ENCODE measurements at places on chromosomes 13 and 19.

DNA sequence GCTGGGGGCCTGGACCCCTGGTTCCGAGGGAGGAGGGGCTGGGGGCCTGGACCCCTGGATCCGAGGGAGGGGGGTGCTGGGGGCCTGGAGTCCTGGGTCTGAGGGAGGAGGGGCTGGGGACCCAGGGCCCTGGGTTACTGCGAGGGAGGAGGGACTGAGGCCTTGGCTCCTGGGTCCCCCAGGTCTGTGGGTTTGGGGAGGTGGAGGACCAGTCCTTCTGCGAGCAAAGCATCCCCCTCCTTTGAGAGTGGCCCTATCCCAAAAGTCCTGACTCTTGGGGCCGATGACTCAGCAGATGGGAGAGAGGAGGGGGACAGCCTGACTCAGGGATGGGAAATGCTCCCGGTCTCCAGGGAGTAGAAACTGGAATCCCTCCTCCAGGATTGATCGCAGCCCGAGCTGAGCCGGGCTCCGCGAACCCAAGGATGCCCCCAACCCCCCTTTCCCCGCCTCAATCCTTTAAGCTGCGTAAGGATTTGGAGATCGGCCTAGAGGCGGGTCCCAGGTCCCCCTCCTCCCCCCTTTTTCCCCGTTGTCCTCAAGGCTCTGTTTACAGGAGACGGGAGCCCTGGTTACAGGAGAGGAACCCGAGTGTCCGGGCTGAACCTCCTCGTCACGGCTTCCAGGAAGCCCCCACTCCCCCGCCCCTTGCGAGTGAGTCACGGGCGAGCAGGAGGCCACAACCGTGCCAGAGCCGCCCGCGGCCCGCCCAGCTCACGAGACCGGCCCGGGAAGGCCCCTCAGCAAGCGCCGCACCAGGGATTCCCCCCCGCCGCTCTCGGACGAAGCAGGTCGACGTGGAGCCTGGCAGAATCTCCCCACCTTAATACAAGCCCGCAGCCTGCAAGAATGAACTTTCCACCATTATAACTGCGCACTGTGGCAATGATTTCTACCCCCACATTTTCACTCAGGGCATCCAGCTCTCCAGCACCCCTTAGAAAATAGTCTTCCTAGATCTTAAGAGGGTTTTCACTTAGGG lies 3.0 kb upstream of the ZFP36 start:
- DNase-seq: peak; percentile 93

- DNase-seq: no peak
Measured at GRCh38 chr19:49295208-49295880, 29.6 kb downstream of the SLC6A16 start.

GRCh38 chr19:34480971-34481841 lies at the start of gene WTIP:
TSS of gene WTIP (plus strand) at chr19:34481758. CDS start at chr19:34481975, 217 bp downstream.
- DNase-seq: no peak

GRCh38 chr13:23086968-23087623 lies 93.7 kb upstream of the SGCG start:
- no peak for DNase-seq

DNA sequence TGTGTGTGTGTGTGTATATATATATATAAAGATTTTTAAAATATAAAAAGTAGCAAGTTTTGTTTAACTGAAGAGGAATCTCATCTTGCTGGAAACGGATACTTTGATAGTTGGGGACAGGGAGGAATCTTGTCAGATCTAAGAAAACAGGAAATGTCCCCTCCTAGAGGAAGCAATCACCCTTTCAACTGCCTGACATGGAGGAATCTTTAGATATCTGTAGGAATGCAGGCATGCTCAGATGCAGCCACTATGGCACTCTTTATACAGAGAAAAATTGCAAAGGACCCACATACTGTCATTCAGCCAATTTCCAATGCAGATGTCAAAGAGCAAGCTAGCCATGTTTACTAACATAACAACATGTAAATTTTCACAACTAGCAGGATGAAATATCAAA lies 38.8 kb downstream of the ZNF611 start:
- no peak for DNase-seq

- DNase-seq: peak; percentile 88
Measured at GRCh38 chr19:48835734-48836088, 580 bp downstream of the HSD17B14 start.

- no peak for DNase-seq
Measured at GRCh38 chr19:47756953-47757608, 11.7 kb downstream of the NOP53 start.

GRCh38 chr19:7953060-7953459 lies 9.6 kb upstream of the TIMM44 start:
- DNase-seq: no peak

DNA sequence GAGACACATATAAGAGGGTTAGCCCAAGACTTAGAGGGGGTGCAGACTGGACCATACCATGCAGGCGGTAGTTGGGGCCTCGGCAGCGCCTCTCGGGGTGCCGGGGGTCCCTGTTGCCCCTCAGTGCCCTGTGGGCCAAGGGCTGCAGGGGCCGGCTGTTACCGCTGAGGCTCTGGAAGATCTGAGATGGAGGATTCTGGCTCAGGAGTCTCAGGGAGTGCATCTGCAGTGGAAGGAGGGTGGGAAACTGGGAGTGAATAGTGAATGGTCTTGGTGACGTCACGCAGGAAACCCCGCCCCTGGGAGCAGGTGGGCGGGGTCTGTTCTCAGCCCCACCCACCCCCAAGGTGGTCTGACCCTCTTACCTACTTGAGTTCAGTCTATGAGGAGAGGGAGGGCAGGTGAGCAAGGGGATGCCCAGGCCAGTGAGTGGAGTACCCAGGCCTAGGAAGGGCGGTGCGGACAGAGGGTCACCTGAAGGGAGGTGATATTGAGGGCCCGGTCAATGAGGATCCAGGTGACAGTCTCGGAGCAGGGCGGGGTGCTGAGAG lies 1.7 kb upstream of the DBP start:
- DNase-seq: no peak

DNA sequence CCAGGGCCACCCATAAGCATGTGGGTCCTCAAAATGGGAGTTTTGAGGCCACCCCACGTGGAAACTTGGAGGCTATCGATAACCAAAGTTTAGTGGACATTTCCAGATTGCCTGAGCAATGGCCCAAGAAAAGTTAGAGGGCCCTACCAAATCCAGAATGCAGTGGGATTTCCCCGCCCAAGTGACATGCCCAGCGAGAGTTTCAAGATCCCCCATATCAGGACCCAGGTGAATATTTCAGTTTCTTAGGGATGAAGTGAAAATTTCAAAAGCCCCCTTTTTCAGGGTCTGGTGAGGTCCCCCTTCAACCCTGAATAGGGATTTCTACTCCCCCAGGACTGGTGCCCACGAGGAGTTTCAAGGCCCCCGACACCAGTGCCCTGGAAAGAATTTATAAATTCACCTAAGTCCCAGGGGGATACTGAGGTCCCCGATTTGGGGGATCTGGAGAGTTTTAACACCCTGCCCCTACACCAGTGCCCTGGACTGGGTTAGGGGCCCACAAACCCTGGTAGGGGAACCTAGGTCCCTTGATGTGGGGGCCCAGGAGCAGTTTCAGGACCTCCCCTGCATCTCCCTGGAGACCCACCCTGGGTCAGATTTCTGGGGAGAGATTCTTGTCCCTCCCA lies 695 bp downstream of the BST2 start:
- no peak for DNase-seq

DNA sequence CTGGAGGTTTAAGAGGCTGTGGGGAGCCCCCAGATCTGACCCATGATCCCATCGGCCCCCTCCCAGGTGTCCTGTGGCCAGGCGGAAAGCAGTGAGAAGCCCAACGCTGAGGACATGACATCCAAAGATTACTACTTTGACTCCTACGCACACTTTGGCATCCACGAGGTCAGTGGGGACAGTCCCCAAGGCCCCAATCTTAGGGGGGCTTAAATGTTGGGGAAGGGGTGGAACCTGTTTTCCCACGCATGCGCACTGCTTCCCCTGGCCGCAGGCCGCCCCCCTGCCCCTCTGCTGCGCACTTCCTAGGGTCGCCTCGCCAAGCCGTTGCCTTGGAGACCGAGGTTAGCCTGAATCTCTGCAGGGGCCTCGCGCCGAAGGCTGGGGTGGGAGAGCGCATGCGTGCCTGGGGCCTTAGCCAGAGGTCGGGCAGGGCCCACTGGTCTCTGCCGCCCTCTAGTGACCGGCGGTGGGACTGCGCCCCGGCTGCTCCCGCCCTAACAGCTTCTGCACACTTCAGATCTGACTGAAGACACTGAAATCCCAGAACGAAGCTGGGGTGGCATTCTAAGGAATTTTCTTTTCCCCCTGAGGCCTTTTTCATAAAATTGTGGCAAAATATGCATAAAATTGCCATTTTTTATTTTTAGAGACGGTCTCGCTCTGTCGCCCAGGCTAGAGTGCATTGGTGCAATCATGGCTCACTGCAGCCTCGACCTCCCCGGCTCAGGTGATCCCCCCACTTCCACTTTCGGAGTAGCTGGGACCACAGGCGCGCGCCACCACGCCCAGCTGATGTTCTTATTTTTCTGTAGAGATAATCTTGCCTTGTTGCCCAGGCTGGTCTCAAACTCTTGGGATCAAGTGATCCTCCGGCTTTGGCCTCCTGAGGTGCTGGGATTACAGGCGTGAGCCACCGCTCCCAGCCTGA lies 3.6 kb downstream of the PRMT1 start:
- DNase-seq: peak; percentile 93
